ENCODE measurements at places on chromosomes 6 and 20.

DNA sequence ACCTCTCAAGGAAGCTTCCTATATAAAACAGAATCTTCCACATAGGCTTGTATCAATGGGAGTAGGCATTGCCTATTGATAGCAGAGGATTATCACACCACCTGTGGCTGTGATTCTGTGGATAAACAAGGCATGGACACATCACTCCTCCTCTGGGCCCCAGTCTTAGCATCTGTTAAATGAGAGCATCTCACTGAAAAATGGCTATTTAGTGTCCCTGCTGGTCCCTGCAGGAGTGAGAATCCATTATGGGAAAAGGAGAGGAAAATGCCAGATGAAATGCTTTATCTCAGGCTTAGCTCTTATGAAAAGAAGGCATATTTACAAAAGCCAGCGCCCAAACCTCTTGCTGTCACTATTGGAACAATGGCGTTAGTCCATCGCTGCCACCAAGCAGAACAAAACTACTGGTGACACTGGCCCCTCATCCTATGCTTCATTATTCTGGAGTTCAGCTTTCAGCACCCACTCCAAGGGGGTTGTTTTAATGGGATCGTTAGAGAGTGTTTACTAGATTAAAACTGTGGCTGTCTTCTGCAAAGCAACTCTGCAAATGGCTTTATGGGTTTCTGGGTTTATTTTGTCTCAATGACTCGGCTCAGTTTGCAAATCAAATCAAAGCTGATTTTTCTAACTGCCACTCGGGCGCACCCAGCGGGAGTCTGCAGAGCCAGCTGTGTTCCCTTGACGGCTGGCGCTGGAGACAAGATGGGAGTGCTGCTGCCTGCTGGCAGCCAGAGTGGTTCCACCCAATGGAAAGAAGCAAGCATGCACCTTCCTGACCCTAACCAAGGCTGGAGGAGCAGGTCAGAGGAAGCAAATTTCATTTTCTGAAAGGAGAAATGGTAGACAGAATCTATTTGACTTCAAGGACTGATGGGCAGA lies 658.8 kb upstream of the CHD6 start:
- DNase-seq, result no peak

DNA sequence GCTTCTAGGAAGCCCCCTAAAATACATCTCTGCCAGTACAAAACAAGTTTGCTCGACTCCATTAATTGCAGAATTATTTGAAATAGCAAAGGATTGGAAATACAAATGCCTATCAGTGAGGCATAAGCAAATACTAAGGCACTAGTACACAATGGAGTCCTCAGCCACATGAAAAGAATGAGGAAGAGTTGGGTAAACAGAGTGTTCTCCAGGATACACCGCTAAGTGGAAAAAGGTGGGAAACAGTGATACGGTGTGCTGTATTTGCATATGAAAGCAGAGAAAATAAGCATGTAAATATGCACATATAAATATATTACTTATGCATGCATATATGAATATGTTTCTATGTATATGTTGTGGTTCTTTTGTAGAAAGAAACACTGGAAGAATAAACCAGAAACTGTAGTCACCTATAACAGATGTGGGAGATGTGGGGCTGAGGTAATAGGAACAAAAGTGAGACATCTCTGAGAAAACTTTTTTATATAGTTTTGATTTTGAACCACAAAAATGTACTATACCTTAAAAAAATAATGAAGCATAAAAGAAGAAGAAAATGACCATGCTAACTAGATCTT lies 143.4 kb upstream of the MYLIP start:
- DNase-seq, result no peak

DNA sequence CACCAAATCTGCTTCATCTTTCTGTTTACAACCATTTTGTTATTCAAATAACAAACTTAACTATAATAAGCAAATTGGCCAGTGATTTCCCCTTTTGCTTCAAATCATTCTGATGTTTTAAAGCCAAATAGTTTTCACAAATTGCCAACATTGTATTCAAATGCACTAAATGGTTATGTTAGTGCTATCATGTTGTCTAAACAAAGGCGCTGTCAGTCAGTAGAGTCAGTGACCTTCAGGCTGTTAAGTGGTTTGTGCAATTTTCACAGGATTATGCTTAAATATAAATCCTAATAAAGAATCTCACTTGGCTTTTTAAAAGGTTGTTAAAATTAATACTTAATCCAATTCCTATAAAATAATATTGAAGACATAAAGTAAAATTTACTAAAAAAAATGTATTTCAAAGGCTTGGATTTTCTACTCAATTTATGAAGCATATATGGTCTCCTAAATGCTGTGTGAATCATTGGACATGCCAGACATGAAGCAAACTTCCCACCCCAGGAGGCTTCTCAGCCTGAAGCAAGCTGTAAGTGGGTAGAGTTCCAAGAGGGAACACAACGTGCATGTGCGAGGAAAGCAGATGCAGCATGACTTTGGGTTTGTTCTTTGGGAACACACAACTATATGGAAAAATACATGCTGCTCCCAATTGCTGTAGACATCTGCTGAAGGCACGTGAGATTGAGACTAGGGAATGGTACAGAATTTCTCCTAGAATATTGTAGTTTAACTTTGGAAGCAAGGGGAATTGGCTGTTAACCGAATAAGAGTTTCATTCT lies 54.9 kb downstream of the RSPO3 start:
- no peak for DNase-seq

DNA sequence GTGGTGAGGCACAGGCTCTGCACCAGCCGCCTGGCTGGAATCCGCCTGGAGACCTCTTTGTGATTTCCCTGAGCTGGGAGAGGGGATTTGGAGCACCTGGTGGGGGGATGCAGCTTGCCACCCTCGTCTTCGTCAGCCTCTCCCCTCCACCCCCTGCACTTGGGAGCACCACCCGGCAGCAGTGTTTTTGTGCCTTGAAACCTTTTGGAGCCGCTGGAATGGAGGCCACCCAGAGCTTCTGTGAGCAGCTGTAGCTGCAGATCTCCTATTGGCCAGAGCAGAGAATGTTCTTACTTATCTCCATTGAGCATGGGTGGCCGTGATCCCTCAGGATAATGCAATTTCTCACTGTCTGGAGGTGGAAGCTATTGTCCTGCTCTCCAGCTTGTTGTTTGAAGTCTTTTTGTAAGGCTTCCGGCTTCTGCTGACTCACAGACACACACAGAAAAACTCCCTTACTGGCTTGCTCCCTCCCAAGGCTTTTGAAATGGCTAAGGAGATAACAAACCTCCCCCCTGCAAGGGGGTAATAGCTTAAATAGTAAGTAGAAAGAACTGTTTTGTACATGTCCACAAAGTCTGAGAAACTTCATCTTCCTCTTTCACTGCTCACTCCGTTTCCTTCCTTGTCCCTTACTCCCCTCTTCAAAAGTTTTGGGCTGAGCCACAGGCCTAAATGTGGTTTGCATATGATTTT lies 271.2 kb downstream of the PRL start:
- no peak for DNase-seq

DNA sequence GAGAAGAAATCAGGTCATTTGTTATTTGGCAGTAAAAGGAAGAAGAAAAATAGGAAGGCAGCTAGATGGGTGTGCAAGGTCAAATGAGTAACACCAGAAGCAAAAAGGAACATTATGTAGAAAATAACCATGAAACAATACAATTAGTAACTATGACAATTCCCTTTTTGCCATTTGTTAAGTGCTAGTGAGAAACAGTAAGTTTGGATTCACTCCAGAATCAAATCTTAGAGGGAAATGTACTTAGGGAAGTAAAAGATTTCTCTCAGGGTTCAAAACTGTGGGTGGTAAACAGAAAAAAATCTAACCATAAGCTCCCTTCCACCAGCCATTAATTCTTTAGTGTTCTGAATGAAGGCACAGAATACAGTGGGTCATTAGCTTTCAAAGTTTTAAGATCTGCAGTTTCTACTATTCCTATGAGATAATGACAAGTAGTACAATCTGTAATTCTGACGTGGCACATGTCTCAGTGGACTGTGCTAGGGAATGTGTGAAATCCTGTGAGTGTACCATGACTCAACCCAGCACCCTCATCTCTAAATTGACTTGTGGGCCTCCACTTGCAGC lies 17.1 kb downstream of the REPS1 start:
- DNase-seq, result no peak

GRCh38 chr6:9086331-9086730 lies 651.0 kb upstream of the SLC35B3 start:
- no peak for DNase-seq

DNA sequence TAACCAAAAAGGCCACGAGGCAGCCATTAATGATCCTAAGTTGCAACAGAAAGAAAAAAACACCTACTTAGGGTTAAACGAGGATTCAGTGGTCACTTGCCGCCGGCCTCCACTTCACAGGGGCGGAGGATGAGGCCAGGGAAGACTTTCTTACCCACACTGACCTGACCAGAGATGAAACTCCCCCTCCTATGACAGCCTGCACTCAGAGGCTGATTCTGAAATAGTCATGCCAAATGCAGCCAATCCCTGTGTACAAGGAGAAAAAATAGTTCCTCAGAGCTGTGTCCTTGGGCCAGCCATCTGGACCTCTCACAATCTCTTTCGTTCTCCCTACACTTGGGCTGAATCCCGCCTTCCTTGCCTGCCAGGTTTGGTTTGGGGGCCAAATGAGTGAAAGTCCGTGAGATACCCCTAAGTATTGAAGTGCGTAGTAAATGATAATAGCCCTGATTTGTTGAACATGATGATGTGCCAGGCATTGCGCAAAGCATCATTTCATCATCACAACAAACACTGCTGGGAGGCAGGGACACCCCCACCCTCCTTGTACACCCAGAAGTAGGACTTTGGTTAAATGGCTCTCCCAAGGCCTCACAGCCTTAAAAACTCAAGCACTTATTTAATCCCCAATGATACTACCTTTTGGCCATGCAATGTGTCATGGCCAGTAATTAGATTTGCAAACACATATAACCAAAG lies 3.2 kb upstream of the IRF4 start:
- DNase-seq, result no peak

DNA sequence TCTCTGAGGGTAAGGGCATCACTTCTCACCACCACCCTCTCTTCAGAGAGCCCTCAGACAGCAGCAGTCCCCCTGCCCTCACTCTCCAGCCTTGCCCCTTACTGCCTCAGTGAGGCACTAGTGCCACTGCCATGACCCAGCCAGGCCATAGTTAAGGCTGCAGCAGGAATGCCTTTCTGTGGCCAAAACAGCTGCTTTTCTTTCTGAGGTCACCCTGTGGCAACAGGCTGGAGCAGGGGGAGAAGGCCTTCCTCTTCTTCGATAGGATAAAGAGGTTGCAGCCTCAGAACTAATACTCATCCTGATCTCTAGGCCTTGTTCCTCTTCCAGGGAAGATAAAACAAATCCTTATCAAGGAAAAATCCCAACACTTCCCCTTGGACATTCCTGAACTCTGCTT lies 56.8 kb upstream of the ECI2 start:
- no peak for DNase-seq

GRCh38 chr6:115592025-115592424 lies 468.7 kb downstream of the FRK start:
- DNase-seq, result no peak

DNA sequence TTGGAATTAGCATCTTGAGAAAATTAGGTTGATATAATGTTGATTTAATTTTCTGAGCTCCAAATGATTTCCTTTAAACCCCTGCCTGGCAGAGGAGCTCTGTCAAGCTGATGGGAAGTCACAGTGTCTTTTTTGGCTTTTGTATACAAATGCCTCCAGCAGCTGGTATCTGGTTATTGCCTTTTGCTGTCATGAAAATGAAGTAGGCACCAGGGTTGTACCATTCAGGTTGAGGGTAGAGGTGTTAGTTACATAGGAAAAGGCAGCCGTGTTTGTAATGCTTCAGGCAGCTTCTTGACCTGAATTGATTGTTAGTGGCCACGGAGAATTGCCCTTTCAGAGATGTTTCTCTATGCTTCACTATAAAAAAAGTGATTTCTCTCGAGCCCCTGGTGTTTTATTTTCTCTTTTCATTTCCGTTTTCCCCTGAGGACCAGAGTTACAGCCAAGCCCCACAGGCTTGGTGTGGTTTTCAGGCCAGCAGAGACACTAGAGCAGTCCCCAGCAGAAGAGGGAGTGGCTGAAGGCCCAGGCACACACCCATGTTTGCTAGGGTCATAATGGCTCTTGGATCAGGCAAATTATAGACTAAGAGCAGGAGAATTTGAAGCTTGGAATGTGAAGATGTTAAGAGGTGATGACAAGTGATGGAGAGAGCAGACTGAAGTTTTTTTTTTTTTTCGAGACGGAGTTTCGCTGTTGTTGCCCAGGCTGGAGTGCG lies 21.6 kb downstream of the CMTR1 start:
- DNase-seq, result no peak

- DNase-seq, result no peak
Observed at GRCh38 chr6:88730611-88731011, 232.8 kb downstream of the RNGTT start.

DNA sequence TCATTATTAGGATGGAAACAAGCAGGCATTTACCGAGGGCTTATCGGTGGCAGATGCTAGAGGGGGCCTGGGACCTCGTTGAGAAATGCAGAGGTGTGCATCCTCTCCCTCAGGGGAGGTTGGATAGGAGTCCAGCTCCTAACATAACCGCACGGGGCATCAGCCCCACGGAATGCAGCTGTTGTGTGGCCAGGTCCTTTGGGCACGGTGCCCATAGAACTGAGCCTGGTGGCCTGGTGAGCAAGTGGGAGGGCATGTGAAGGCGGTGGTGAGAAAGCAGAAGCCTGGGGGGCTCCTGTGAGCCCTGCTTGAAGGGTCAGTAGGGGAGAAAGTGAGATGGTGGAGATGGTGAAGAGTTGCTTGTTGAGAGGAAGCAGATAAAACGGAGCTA lies 143.7 kb downstream of the CDH26 start:
- no peak for DNase-seq

DNA sequence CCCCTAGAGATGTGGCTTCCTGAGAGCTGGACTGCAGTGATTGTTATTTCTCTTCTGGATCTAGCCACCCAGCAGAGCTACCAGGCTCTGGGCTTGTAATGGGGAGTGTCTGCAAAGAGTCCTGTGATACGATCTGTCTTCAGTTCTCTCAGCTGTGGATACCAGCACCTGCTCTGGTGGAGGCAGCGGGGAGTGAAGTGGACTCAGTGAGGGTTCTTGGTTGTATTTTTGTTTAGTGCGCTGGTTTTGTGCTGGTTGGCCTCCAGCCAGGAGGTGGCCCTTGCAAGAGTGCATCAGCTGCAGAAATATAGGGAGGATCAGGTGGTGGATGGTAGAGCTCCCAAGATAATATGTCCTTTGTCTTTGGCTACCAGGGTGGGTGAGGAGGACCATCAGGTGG lies 33.7 kb downstream of the PAX1 start:
- DNase-seq, result no peak
